NCI-H1417 treated with DMSO at 0.1 percent for 48 hours (cell line): ENCODE measurements at places on chromosomes 5 and 9.

DNA sequence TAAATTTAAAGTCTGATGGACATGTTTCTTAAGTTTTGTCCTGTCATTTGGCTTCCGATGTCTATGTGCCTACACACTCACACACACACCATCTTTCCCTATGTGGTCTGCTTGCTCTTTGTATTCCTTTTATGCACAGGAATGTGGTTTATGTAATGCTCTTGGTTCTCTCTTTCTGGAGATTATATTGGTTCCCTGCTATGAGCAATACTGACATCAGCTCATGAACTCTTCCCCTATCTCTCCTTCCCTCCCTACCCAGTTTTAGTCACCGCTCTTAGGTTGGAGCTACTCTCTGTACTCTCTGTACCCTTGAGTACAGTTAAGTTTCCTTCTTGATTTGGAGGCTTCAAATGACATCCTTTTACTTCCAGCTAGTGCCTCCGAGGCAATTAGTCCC, 77.9 kb upstream of the MVB12B start:
- no peak for DNase-seq

DNA sequence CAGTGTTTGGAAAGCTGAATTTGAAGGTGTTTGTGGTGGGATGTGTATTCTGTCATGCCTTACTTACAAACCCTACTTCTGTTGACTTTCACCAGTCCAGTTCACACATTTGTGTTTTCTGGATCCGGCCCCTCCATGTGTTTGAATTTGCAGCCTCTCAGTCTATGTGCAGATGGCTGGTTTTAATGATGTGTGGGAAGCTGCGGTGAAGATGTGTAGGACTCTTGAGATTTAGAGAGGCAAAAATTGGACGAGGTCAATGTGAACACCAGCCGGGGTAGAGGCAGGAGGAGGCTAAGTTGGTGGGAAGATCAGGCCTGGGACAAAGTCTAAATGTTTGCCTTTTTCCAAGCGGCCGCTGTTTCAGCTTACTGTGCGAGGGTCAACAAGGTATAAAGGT, 115.4 kb upstream of the KLF9 start:
- no peak for DNase-seq

DNA sequence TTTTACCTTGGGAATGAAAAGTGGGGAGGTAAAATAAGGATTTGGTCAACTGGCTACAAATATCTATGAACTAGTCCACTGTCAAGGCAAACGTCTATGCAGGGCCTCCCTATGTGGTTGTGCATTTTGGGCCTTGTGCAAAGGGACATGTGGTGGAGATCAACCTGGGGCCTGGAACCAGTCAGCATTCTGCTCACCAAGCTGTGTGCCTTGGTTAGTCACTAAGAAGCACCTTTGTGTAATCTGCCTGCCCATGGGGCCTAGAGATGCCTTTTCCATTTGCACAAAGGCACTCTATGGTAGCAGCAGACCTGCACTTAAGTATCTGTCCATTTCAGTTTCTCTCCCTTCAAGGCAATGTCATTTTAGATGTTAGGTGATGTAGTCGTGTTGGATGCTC, 184.0 kb downstream of the GNAQ start:
- DNase-seq: no peak

DNA sequence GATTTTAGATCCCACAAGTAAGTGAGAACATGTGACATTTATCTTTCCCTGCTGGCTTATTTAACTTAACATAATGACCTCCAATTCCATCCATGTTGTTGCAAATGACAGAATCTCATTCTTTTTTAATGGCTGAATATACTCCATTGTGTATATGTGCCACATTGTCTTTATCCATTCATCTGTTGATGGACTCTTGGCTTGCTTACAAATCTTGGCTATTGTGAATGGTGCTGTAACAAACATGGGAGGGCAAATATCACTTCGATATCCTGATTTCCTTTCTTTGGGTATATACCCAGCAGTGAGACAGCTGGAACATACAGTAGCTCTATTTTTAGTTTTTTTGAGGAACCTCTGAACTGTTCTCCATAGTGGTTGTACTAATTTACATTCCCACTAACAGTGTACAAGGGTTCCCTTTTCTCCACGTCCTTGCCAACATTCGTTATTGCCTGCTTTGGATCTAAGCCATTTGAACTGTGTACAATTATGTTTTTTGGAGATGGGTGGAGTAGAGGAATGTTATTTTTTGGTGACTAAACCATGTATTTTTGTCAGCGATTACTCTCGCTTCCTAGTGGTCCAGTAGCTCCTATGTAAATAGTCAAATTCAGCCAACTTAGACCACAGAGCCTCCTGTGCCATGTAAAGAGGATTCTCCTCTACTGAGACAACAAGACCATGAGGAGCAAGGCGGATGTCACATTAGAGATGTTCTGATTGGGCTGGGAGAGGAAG, 60.6 kb downstream of the TNFSF15 start:
- no peak for DNase-seq

- no peak for DNase-seq
Measured at GRCh38 chr9:28050046-28050445, 476.8 kb upstream of the C9orf72 start.

DNA sequence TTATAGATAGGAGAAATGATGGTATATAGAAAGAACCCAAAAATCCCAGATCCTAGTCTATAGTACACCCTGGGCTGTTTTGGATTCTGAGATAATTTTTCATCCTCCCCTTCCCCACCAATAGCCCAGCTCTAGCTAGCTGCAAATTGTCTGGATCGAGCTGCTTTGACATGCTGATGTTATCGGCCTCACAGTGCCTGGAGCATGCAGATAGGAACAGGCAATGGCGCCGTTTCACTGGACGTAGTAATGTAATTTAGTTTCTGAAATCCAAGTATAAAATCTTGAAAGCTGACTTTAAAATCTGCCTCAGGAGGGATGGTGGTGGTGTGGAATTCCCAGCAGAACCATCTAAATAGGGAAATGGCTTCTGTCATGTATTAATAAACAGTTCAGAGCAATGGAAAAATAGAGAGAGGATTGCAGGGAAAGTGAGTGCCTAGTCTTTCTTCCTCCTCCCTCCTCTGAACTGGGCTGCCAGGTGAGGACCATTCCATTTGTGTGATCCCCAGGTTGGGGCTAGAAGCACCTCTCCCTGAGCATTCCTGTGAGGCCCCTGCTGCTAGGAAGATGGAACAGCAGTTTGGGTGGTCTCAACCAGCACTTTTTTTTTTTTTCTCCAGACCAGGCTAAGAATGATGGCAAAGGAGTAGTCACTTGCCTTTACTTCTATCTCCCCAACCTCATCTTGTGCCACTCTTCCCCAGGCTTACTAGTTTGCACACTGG, 31.9 kb downstream of the FAM219A start:
- no peak for DNase-seq

GRCh38 chr9:74721696-74722660, 165.7 kb downstream of the TRPM6 start:
- DNase-seq: no peak

GRCh38 chr9:133657120-133657661, 21.0 kb downstream of the DBH start:
- DNase-seq: no peak

DNA sequence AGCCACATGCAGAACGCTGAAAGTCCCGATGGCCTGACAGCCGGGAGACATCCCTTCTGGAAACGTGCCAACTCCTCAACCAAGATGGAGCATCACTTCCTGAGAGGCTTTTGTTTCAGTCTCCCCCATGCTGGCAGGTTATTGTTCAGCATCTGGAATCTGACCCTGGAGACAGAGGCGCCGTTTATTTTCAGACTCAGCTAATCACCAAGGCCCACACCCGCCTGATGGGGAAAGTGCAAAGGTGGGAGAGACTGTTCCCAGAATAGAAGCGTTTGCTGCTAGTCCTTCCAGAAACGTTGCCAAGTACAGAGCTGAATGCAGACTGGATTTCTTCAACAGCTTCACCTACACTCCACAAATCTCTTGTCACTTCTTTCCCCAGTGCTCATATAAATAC, 41.8 kb upstream of the S1PR3 start:
- DNase-seq: peak; percentile 17
